ENCODE measurements at places on chromosomes 13 and 19.

DNA sequence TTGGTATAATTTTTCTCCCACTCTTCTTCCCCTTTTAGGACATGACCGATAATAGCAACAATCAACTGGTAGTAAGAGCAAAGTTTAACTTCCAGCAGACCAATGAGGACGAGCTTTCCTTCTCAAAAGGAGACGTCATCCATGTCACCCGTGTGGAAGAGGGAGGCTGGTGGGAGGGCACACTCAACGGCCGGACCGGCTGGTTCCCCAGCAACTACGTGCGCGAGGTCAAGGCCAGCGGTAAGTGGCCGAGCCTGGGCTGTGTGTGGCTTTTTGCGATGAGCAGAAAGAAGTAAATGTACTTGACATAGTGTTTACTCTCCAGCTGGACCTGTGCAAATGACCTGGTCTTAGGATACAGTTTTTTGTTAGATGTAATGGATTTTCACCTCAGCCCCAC lies 102.5 kb downstream of the ARHGEF7 start:
- no peak for DNase-seq

GRCh38 chr13:26698392-26699196 lies 62.0 kb downstream of the GPR12 start:
- DNase-seq, result peak; percentile 80

DNA sequence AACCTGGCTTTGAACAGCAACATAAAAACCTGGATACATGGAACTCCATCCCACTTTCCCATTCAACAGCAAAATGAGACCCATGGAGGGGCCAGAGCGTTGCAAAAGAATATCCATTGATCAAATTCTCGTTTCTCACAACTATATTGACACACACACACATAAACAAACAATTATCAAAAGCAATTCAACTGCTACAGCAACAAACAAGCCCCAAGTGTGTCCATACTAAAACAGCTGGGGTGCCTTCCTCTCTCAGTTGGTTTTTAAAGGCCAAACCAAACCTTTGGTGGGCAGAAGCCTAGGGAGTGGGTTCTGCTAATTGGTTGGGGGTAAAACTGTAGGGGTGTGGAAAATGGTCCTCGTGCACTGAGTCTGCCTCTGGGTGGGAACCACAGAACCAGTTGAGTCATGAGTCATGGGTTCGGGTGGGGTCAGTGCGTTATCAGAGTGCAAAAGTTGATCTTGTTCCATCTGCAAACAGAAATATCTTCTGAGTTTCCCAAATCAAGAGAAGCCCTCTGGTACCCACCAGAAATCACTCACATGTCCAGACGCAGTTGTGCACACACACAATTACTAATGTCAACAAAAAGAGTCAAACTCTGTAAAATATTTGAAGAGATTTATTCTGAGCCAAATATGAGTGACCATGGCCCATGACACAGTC lies 18.5 kb downstream of the GPR42 start:
- no peak for DNase-seq

- no peak for DNase-seq
Observed at GRCh38 chr19:17530586-17530985, 19.1 kb downstream of the PGLS start.

DNA sequence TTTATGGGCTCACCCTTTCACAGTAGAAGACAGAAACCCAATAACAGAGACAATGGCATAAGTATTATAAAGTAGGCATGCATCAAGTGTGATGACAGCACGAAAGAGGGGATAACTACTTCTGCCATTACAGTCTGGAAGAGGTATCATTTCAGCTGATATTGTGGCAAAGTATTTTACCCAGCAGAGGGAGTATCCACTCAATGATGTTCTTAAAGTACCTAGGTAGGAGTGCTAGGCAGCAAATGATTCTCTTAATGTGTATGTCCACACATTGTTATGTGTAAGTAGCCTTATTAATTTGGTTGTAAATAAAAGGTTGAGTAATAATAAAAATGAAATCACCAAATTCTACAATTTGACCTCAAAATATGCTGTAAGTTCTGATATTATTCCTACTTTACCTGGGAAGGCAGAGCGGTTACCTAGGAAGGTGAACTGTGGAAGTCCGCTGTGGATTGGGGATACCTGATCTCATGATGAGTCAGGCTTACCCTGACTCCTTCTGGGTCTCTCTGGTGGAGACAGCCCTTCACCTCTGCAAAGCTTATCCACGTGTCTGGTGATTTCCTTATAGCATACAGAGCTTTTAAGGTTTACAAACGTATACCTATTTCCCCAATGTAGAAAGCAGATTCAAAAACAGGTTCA lies 4.1 kb upstream of the UBAC2 start:
- no peak for DNase-seq

GRCh38 chr19:14782626-14783409 lies 4.5 kb upstream of the ADGRE2 start:
- no peak for DNase-seq

DNA sequence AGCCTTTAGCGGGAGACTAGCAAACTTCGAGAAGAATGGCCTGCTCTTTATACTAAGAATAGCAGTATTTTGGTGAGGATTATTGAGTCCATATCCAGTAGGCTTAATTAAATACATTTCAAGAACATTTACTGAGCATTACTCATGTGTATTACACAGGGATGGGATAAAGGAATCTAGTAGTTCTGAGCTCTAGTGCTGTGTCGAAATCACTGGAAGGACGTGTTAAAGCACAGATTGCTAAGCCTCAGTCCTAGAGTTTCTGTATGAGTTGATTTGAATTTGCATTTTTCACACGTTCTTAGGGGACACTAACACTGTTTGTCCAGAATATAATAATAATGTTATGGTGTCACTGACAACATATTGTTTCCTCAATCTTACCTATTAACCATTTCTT lies 9.0 kb downstream of the ZNF302 start:
- no peak for DNase-seq

- DNase-seq, result no peak
Observed at GRCh38 chr19:52946322-52947310, 16.1 kb downstream of the ZNF816 start.

DNA sequence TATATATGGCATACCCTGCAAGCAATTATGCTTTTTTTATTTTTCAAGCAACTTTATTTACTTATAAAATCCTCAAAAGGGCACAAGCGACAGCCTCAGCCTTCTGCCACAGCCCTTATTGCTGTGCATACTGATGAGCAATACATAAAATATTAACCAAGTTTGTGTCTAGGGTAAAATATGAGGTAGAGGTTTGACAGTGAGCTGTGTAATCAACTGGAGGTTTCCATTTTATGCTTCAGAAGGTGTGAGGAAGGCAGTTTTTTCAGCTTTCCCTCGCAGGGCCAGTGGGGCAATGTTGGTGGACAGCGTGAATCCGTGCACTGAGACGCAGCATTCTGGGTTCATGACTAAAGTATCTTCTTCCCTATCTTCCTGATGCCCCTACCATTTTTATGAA lies 310.4 kb downstream of the IRS2 start:
- no peak for DNase-seq

- no peak for DNase-seq
Observed at GRCh38 chr19:54426291-54426931, 11.1 kb downstream of the TTYH1 start.

GRCh38 chr13:111926501-111927180 lies 140.3 kb upstream of the SOX1 start:
- no peak for DNase-seq

- no peak for DNase-seq
Observed at GRCh38 chr19:11192957-11193939, 4.1 kb downstream of the KANK2 start.

DNA sequence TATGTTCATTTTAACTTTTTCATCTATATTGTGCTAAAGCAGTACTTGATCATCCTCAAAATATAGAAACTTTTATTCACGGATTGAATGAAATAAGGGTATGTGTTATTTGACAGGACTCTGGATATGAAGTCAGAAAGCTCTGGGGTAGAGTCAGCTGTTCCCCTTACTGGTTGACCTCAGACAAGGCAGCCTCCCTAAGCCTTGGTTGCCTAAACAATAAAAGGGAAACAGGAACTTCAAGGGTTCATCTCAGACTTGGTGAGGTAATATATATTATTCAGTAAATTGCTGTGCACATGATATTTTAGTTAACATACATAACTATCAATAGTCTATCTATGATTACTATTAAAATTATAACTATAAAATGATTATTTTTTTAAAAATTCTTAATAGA lies 13.6 kb downstream of the POLR1D start:
- no peak for DNase-seq

- no peak for DNase-seq
Observed at GRCh38 chr19:10363789-10364281, 16.5 kb downstream of the TYK2 start.

GRCh38 chr19:9406798-9407352 lies 28.5 kb downstream of the ZNF266 start:
- peak; percentile 49 for DNase-seq

DNA sequence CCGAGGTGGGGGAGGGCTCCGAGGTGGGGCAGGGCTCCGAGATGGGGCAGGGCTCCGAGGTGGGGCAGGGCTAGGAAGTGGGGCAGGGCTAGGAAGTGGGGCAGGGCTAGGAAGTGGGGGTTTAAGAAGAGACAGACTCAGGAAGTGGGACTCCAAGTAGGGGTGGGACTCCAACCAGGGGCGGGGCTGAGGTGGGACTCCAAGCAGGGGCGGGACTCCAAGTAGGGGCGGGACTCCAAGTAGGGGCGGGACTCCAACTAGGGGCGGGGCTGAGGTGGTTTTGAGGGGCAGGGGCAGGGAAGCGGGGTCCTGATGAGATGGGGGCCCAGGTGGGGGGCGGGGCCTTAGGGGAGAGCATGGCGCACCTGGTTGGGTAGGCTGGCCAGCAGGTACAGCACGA lies 13.6 kb downstream of the CFD start:
- DNase-seq, result peak; percentile 86

DNA sequence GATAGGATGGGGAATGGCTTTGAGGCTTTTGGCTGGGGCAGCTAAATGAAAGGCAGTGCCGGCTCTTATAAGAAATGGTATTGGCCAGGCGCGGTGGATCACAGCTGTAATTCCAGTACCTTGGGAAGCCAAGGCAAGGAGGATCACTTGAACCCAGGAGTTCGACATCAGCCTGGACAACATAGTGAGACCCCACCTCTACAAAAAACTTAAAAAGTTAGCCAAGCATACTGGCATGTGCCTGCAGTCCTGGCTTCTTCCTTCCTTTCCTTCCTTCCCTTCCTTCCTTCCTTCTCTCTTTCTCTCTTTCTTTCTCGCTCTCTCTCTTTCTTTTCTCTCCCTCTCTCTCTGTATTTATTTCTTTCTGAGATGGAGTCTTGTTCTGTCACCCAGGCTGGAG lies 3.1 kb downstream of the CA11 start:
- DNase-seq, result no peak

- DNase-seq, result no peak
Observed at GRCh38 chr19:55097864-55098715, 19.3 kb downstream of the PPP1R12C start.

DNA sequence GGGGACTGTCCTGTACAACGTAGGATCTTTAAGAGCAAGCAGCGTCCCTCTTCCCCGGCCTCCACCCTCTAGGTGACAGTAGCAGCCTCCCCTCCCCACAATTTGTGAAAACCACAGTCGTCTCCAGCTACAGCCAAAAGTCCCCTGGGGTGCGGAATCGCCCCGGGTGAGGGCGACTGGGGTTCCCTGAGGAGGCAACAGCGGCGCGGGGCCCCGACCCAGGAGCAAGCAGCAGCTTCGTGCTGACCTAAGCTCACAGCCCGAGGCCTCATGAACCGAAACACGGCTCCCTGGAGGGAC lies 322 bp downstream of the ZNF558 start:
- no peak for DNase-seq

- DNase-seq, result no peak
Observed at GRCh38 chr13:113652404-113653263, 5.4 kb downstream of the ATP4B start.

DNA sequence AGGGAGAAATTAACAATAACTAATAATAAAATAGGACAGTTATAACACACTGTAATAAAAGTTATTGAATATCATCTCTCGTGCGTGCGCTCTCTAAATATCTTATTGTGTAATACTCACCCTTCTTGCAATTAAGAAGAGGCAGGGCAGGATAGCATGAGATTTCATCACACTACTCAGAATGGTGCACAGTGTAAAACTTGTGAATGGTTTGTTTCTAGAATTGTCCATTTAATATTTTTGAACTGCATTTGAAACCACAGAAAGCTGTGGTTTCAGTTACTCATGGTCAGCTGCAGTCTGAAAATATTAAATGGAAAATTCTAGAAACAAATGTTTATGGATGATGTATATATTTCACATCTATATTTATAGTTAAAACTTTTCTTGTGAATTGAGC lies 161.1 kb downstream of the DCT start:
- no peak for DNase-seq

DNA sequence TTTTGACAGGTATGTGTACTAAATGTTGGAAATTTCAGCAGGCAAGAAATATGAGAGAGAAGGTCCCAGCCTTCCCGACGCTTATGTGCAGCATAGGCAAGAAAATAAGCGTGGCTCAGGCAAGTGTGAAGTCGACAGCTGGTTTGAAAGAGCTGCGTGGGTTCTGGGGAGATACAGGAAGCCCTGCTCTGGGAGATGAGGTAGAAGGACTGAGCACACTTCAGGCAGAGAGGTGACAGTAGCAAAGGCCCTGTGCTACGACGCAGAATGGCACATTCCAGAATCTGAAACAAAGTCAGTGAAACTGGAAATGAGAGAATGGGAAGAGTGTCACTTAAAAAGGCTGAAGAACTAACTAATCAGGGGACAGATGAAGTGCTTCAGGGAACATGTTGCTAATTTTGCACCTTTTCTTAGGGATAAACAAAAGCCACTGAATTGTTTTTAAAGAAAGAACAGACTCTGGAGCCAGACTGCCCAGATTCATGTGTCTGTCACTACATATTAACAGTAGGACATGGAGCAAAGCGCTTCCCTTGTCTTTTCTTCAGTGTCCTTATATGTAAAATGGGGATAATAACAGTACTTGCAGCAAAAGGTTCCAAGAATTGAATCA lies 160.1 kb downstream of the SPRY2 start:
- DNase-seq, result no peak

DNA sequence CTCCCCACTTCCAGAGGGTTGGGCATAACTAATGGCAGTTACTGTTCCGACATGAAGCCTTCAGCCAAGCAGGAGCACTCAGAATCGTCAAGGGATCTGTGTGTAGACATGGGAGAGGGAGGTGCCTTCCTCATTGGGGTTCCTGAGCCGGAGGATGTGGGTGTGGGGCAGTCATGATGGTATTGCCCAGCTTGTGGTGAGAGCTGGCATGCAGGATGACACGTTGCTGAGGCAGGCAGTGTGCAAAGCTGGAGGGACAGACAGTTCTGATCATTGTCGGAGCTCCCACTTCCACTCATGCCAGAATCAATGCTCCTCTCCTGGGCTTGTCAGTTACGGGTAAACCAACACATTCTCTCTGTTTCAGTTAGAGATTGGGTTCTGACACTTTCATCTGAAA lies 83.9 kb upstream of the TSC22D1 start:
- no peak for DNase-seq

Measured in activated CD4-positive, alpha-beta memory T cell treated with anti-CD3 and anti-CD28 coated beads, Interleukin-2, amount 10 ng/mL, durations not matched to agents 7 days and 5 days (primary cell).